ENCODE measurements at places on chromosomes 2 and 18.

GRCh38 chr2:229342376-229342775, 71.3 kb upstream of the PID1 start:
- peak; percentile 29 for DNase-seq

- no peak for DNase-seq
Measured at GRCh38 chr2:160010361-160011145, 51.9 kb downstream of the PLA2R1 start.

- DNase-seq, result no peak
Measured at GRCh38 chr18:70377317-70377799, 88.5 kb downstream of the SOCS6 start.

GRCh38 chr2:209236377-209236776, 187.5 kb upstream of the MAP2 start:
- DNase-seq, result no peak

- no peak for DNase-seq
Measured at GRCh38 chr2:68223419-68223818, 28.9 kb downstream of the PPP3R1 start.

GRCh38 chr2:19857806-19858205, 44.0 kb downstream of the TTC32 start:
- no peak for DNase-seq

DNA sequence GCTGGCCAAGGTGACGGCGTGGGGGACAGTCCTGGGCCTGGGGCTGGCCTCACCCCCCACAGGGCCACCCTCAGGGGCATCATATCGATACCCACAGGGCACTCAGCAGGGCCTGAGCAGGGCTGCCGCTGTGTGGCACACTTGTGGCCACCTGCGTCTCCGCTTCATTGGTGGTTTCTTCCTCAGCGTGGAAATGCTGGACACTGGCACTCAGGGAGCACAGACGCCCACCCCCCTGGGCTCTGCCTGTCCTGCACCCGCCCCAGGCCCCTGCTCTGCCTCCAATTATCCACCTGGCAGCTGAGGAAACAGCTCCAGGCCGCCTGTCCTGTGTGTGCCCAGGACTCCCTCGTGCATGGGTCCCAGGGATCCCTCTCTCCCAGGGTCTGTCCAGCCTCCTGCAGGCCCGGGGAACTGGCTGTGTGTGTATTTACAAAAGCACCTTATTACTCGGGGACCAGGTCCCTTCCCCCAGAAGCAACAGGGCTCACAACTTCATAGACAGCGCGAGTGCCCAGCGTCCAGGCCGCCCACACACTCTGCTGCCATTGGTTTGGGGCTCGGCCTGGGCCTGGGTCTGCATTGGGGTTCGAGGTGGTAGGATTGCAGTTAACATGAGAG, 13.1 kb downstream of the CROCC2 start:
- no peak for DNase-seq

- no peak for DNase-seq
Measured at GRCh38 chr2:82155469-82155868, 1850.9 kb upstream of the LRRTM1 start.

DNA sequence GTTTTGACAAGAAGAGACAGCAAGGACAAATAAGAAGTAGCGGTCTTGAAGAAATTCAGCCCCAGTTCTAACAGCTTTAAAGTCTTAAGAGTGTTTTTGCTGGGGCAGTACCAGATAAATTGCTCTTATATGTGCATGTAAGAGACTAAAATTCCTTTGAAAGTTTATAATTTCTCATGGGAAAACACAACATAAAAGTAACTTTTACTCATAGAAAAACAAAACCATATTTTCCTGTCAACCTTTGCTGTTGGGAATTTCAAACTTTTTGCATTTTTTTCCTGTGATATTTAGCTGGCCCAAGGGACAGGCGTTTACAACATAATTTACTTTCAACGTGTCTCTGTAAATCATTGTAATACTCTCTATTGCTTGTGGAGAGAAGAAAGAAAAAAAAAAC, 767.8 kb upstream of the ZEB2 start:
- DNase-seq, result peak; percentile 6

DNA sequence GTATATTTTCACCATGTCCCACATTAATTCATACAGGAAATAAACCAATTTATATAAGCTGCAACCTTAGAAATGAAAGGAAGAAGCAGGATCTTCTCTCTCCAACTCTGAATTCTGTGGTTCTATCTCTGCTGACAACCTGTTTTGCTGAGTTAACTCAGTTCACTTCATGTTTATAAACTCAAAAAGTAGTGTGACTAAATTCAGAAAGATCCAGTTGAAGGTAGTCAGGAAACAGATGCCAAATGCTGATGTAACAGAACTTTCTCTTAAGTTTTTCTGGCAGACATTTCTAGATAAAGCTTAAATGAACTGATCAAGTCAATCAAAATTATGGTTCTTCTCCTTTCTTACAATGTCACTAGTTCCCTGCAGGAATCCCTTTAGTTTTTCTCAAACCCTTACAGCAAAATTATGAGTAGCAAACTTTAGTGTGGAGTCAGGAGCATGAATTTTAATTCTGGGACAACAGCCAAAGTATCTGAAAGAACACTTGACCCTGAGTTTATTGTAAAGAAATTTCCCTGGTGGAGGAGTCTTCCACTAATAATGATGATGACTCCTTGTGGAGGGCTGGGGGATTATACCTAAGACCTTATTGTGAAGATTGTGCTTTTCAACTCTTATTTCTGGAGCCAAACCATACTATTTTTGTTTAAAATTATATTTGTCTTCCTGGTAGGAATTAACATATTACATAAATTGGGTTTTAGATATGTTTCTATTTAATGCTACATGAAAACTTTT, 216.9 kb downstream of the MYO3B start:
- peak; percentile 3 for DNase-seq

DNA sequence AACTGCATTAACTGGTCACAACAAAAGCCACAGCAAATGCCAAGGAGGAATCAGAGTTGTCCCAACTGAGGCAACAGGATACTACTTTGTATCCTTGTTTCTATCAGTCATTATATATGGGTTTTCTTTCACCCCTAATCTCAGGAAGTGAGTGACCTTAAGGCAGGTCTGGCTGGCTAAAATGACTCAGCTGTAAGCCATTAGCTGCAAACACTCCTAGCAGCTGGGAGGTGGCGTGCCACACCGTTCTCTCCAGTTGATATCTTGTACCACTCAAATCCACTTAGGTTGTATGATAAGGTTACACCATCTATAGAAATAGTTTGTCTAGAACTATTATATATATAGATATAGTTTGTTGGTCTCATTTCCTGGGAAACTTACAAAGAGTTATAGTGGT, 171.1 kb upstream of the MC4R start:
- no peak for DNase-seq

DNA sequence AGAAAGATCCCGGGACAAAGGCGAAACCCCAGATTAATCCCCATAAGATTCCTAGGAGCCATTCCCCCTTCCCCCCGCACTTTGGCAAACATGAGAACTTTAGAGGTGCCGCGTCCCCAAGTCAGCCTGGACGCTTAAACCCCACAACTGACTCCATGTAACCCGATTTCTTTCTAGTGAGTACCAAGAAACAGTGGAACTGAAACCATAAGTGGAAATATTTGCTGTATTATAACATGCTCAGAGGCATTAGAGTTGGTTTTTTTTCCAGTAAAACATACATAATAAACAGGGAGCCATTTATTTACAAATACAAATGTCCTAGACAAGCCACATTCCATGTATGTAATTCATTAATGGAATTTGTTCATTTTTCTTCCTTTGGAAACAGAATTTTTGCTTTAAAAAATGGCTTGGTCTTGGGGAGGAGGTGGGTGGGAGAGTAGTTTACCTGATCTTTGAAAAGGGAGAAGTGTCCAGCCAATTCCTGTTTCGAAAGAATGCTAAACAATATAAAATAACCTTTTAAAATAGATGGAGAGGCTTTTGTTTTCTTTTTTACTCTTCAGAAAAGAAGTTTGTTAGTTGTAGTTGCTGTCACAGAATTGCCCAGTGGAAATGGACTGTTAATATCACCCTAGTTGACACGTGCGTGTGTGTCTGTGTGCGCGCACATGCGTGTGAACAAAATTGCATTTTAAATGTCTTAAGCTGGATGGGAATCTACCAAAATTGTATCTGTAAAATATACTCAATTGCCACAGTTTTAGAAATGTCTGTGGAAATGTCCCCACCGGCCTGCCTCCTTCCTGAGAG, 10.6 kb downstream of the POU3F3 start:
- peak; percentile 21 for DNase-seq

DNA sequence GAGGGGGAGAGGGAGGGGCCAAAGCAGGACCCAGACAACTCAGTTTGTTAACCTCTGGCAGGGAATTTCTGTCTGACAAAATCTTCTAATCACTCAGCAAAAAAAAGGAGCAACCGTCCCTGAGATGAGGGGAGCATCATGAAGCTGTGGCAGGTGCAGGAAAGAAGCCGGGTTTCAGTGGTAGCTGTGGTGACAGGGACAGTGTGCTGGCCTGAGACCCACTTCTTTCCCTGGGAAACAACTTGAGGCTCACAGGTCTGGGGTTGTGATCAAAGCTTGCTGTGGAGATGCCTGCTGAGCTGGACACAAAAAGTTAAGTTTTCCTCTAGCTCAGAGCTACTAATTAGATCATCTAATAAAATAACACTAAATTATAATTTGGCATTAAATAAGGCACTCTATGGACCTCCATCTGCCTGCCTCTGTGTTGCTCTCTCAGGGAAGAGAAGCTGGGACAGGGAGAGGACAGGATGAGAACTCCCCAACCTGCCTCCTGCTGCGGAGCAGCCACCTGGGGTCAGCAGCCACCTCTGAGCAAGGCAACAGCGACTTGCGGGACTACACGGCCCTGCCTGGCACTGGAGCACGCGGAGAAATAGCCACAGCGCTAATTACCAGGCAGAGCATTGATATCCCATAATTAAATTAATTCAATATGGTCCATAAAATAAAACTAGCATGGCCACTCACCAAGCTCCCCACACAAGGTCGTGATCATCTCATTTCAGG, 104.6 kb upstream of the TEX51 start:
- DNase-seq, result no peak

- peak; percentile 99 for DNase-seq
Measured at GRCh38 chr18:3013024-3013804, at the start of gene LPIN2. Gene LPIN2 (minus strand): TSS chr18:3013144. CDS start chr18:2960840, 52,304 bp downstream.

DNA sequence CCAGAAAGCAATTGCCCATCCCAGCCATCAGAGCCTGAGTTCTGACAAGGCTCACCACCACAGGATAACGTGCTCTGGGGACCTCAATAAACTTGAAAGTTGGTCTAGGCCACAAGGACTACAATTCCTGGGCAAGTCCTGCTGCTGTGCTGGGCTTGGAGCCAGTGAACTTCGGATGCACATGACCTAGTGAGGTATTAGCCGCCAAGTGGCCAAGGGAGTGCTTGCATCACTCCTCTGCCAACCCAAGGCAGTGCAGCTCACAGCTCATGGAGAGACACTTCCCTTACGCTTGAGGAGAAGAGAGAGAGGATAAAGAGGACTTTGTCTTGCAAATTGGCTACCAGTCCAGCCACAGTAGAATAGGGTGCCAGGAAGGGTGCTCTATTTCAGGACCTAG, 219.6 kb downstream of the MBD2 start:
- DNase-seq, result peak; percentile 34

- DNase-seq, result peak; percentile 54
Measured at GRCh38 chr2:189328848-189329245, 112.4 kb upstream of the WDR75 start.

Measured in astrocyte of the spinal cord (primary cell).